ENCODE measurements at places on chromosomes 5 and 9.

GRCh38 chr5:116953251-116953930 lies 378.8 kb upstream of the SEMA6A start:
- DNase-seq, result no peak

- no peak for DNase-seq
Measured at GRCh38 chr9:14722391-14723035, at the start of gene CER1. Gene CER1 (minus strand): TSS chr9:14722733. CDS start chr9:14722672, 61 bp downstream.

- no peak for DNase-seq
Measured at GRCh38 chr5:4704951-4705350, 435.2 kb upstream of the ADAMTS16 start.

DNA sequence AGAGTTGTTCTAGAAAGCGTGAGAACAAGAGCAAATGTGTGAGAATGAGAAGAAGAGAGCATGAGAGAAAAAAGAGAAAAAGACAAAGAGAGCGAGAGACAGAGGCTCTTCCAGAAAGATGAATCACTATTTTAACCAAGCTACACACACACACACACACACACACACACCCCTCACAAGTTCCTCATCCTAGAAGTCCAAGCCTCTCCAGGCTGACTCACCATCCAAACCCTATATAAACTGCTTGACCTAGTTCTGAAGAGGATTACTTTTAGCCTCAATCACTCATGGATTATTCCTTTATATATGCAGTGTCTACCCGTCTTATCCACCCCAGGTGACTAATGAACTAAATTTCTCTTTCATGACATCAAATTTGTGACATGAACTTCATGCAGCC lies 37.6 kb downstream of the C9orf57 start:
- peak; percentile 87 for DNase-seq

DNA sequence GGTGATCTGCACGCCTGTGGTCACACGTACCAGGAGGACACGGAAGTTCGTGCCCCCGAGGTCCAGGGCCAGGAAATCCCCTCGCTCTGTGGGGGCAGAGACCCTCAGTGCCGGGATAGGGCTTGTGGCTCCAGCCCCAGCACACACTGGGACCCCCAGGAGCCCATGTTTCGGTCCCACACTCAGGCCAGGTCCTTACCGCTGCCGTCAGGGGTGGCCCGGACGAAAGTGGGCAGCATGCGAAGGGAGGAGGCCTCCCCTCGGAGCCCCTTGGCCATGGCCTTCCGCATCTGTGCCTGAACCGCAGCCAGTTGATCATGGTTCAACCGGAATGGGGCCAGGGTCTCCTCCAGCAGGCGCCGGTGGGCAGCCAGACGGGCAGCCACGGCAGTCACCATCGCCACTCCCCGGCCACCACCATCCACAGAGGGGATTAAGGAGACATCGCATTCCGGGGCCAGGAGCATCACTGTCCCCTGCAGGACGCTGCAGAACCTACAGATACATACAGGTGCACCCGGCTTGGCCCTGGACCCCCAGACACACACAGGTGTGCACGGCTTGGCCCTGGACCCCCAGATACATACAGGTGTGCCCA lies 11.8 kb downstream of the HK3 start:
- peak; percentile 58 for DNase-seq

DNA sequence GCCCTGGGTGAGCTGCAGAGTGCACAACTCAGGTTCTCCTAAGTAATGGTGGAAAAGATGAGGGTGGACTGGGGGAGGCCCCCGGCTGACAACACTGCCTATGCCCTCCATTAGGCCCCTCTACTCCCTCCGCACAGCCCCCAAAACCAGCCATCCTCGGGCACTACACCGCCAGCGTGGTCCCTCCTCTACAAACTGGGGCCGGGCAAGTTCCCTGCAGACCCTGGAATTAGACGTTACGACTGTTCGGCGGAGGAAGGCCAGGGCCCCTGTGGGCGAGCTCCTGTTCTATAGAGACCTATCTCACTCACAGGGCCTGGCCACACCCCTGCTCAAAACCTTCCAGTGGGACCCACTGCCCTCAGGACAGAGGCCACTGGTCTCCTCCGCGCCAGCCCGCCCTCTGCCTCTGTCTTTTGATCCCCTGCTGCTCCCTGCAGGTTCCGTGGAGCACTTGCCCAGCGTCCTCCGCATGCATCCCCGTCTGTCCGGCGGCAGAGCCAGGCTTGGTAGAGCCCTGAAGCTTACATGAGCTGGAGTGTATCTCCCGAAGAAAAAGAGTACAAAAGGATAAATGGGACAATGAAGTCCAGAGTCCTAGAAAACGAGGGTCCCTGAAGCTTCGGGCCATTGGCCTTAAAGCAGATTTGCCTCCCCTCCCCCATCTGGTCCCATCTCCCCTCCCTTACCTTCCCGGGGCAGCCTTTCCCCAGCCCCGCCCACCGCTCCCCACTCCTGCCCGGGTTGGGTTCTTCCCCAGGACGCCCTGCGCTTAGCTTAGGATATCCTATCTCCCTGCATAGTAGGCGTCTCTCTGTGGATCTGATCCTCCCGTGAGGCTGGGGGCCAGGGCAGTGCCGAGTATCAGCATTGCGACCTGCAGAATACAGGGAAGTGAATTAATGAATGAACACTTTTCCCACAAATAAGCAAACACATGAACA lies 71.3 kb downstream of the HRH2 start:
- no peak for DNase-seq

GRCh38 chr5:83474991-83475390 lies 3.4 kb downstream of the VCAN start:
- DNase-seq, result no peak

DNA sequence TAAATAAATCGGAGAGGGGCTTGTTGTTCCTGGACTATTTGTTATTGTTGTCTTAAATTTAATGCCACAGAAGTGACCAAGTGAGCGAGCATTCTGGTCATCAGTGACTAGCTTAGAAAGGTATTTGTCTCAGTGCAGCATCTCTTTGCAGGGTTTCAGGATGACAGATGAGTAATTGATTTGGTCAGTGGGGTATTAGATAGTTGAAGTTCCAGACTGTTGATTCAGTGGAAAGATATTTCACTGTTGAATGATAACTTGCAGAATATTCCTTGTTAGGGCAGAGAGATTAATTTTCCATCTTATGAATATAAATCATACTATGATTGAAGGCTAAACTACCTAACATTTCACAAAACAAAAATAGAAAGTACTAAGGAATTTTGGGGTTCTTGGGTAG lies 122.4 kb downstream of the TRIO start:
- peak; percentile 57 for DNase-seq

DNA sequence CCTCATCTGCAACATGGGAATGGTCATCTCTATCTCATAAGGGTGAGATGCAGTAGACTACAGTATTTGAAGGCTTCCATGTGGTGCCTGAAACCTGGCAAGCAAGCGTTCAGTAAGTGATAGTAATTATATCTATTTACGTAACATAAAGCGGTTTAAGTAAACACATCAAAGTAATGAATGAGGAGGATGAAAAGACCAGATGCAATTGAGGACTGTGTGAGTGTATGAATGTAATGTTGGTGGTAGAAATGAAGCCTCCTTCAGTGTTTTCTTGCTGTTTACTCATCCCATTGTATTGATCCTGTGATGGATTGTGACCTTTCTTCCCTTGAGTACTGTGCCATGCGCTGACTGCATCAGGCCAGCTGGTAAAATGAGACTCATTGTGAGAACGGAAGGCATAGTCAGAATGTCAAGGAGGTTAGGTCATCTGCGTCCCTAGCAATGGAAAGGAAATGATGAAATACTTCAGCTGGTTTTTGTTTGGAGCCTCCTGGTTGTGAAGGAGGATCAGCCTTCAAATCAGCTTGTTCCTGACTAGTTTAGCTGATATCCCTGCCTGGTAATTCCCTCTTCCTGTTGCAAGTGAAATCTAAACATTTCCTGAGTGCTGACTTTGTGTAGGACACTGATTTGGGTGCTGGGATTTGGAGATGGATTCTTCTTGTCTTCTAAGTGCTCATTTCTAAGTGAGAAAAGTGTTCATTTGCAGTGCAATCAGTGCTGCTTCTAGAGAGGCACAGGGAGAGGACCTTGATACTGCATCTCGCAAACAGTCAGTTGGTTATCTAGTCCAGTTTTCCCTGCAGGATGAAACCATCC lies 35.6 kb downstream of the TNFSF8 start:
- DNase-seq, result peak; percentile 52

DNA sequence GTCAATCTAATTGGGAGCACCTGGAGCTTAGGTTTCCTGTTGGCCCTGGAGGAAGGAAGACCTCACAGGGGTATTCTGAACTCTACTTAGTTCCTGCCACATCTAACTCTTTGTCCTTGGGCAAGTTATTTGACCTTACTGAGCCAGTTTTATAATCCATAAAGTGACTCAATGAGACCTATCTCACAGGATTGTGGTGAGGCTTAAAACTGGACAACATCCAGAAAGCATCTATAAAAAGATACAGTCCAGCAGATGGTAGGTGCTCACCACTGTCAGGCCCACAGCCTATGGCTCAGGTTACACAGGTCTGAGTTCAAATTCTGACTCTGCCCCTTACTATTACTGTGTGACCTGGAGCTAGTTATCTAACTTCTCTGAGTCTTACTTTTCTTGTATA lies 23.3 kb downstream of the KCNV2 start:
- DNase-seq, result no peak

GRCh38 chr5:14809369-14810155 lies 62.0 kb downstream of the ANKH start:
- DNase-seq, result peak; percentile 87

GRCh38 chr5:53381-54174 lies 38.4 kb upstream of the PLEKHG4B start:
- DNase-seq, result peak; percentile 83

GRCh38 chr5:163509291-163509951 lies 4.0 kb downstream of the MAT2B start:
- peak; percentile 89 for DNase-seq

- no peak for DNase-seq
Measured at GRCh38 chr5:175485631-175486030, 7.3 kb downstream of the SFXN1 start.

DNA sequence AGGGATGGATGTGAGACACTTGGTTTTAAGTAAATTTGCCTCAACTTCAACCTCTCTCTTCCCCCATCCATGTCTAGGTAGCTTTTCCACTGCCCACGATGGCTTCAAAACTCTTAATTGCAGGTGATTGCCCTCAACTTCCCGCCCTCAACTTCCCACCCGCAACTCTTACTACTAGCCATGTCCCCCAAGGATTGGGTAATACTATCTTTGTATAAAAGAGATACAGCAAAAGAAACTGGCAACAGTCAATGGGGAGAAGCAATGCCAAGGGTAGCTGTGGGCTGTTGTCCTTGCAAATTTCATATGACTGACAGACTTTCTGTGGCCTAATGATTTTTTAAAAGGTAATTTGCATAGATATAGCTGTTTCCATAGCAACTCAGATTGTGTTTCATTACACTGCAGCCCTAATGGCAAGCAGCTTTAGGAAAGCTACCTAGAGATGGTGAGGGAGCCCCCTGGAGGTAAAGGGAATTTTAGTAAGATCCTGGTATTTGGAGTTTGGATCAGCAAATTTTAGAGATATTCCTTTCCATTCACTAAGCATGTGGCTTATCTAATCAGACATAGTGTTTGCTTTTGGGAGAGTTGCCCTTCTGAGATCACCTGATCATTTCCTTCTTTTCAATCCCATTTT lies 421.5 kb upstream of the DAP start:
- no peak for DNase-seq

GRCh38 chr9:4530375-4530774 lies 40.1 kb downstream of the SLC1A1 start:
- no peak for DNase-seq

DNA sequence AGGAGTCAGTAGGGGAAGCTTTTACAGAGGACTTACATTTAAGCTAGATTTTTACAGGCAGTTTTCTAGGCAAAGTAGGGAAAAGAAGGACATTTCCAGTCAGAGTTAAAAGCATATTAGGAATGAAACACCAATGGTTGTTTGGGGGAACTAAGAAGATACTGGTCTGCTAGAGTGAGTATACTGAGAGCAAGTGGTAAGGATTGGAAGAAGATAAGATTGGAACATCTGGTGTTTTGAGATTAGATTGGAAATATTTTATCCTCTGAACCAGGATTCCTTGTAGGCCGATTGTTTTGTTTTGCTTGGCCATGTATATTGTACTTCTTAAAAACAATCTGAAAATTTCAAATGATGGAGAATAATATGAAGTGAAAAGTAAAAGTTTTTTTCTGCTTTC lies 7.7 kb downstream of the FBXO38 start:
- DNase-seq, result peak; percentile 41

DNA sequence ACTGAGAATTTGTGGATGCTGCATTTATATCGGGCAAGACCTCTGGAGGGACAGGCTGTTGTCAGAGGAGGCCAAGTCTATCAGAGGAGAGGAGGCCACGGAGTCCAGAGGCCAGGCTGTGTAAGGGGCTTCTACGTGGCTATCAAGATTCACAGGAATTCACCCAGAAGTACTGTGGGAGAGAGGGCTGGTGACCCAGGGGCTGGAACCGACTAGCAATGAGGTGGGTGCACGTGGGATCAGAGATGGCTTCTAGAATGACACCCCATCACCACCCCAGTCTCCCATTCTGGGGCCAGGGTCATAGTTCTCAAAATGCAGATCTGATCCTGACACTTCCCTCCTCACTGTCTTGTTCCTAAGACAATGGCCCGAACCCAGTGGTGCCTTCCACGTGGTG lies 61.2 kb upstream of the PHYKPL start:
- peak; percentile 58 for DNase-seq

- DNase-seq, result peak; percentile 79
Measured at GRCh38 chr9:115591584-115591984, 473.6 kb upstream of the TNC start.

GRCh38 chr9:70811638-70812037 lies 309.8 kb downstream of the TRPM3 start:
- no peak for DNase-seq

GRCh38 chr5:39661026-39661779 lies 236.4 kb upstream of the DAB2 start:
- DNase-seq, result peak; percentile 37

DNA sequence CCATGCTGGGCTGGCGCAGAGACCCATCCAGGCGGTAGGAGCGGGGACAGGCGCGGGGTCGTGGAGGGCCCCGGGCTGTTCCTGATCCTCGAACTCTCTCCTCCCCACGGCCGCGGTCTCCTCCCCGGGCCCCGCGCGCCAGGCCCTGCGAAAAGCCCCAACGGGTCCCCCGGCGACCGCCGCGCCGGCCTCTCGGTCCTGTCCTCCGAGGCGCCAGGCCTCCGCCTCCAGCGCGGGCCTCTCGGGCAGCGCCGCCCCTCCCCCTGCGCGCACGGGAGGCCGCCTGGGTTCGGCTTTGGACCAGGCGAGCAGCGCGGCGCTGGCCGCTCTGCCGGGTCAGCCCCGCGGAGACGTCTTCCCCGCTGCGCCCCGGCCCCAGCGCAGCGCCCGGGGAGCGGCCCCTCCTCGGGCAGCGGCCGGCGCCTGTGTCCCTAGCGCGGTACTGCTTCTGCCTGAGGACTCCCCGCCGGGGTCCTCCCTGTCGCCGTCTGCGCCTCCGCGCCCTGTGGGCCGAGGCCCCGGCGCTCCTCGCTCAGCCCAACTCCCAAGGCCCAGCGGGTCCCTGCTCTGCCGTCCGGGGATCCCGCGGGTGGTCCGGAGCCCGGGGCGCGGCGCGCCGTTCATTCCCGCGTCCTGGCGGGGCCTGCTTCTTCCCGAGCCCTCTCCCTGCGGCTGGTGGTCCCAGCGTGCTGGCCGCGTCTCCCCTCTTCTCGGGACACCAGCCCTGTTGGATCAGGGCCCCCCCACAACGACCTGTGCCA lies 13.4 kb downstream of the COL23A1 start:
- no peak for DNase-seq

Data from osteoblast (primary cell).